Ammon's horn (tissue), 1 donor: ENCODE measurements at places on chromosomes 5 and 9.

- no peak for DNase-seq
Measured at GRCh38 chr9:109517901-109518377, 19.8 kb upstream of the PTPN3 start.

GRCh38 chr9:88801214-88801796 lies 190.0 kb upstream of the S1PR3 start:
- no peak for DNase-seq

- no peak for DNase-seq
Measured at GRCh38 chr5:5291357-5291756, 131.1 kb upstream of the ICE1 start.

- DNase-seq = no peak
Measured at GRCh38 chr5:178332210-178332641, 99.6 kb upstream of the PHYKPL start.

DNA sequence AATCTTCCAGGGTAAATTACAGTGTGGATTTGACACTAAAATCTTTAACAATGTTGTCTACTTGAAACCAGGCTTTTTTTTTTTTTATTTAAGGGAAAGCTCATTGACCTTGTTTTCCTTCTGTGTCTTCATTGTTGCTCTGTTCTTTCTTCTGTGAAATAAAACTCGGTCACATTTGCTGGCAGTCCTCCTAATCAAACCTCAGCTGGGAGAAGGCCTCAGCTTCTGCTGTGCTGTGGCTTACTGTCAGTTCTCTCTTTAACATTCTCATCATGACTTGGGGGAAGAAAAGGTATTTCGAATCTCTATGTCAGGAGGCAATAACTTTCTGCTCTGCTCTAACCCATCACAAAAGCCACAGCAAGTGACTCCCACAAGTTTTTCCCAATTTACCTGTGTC lies 268.9 kb downstream of the ZNF608 start:
- peak; percentile 50 for DNase-seq

DNA sequence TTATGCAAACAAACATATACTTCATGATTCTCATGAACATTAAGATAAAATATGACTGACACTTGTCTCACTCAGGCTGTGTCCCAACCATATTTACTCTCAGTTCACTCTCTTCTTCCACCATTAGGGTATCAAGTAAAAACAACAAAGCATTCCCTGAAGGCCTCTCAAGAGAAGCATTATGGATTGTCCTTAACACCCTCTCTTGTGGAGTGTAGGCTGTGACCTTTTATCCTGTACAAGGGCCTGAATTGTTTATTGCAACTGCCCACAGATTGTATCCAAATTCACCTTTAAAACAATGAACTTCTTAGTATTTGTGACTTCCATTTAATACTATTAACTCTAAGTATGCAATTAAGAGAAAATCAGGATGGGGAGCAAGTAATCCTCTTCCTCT lies 78.1 kb downstream of the RICTOR start:
- DNase-seq = no peak

DNA sequence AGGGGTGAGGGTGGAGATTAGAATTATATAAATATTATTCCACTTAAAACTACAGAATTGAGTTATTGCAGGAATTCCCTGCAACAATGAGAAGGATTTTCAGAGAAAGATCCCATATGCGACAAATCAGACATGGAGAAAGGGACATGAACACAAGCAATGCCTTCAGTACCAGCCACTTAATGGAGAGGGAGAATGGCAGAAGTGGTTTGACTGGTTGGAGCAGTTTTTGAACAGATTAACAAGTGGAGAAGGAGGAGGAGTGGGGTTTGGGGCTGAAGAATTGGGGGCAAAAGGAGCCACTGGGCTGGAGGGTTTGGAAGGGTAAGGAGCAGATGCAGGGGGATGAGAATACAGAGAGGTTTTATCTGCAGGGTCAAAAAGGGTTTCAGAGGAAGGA lies 620.9 kb upstream of the PTPRD start:
- DNase-seq = no peak

DNA sequence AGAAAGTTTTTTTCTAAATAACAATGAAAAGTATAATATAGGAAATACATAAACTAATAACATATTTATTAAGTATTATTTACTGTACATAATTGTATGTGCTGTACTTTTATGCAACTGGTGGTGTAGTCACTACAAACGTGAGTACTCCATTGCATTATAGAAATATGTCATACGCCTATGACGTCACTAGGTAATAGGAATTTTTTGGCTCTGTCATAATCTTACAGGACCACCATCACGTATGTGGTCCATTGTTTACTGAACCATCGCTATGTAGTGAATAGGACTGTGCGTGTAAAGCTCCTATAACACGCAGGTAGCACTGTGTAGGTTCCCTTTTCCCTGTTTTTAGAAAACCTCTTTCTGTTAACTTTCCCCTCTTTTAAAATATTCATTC lies 255.0 kb downstream of the SH3GL2 start:
- no peak for DNase-seq

- DNase-seq = no peak
Measured at GRCh38 chr5:14581891-14582796, 552 bp downstream of the OTULINL start.

DNA sequence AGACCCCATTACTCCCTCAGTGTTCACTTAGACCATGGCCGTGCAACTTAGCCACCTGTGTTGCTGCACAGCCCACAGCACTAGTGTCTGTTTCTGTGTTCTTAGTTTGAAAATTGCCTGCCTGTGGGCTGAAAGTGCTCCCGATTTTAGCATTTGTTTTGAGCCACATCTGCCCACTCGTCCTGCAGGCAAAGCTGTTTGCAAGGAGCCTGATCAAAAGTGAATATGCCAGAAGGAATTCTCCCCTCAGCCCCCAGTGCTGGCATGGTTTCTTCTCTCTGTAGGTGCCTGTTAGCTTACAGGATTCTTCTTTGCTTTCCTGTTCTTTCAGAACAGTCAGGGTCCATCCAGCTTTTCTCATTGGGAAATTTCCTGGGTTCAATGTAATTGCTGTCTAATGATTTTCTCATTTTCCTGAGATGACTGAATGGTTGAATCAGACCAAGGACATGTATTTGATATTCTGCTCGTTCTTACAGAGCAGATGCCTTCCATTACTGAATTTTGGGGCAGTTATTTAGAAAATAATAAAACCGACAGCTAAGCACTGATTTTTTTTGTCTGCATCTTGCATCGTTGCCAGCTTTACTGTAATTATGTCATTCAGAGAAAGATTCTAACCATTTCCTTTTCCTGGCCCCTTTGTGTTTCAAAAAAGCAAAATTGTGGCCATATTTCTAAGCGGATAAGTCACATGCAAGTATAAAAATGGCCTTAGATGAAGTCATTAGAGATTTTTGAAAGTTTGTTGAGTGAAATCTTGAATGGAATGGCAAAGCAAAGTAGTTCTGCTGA lies 111.1 kb upstream of the CKMT2 start:
- peak; percentile 34 for DNase-seq

DNA sequence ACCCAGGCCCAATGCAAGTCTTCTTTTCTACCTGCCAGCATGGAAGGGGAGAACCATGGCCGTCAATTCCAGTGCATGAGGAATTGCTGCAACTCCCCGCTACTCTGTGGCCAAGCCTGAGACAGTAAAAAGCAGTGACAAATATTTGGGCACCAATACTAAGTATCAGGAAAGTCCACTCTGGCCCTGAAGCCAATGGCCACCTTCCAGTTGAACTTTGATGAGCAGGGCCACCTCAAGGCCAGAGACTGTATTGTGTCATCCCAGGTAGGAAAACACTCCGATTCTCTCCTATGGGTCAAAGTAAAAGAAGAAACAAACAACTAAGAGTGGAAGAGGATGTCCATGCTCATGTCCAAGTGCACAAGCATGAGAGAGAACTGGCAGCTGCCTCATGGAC lies 27.1 kb downstream of the RETREG1 start:
- no peak for DNase-seq

GRCh38 chr9:14188011-14188410 lies 125.9 kb downstream of the NFIB start:
- no peak for DNase-seq

DNA sequence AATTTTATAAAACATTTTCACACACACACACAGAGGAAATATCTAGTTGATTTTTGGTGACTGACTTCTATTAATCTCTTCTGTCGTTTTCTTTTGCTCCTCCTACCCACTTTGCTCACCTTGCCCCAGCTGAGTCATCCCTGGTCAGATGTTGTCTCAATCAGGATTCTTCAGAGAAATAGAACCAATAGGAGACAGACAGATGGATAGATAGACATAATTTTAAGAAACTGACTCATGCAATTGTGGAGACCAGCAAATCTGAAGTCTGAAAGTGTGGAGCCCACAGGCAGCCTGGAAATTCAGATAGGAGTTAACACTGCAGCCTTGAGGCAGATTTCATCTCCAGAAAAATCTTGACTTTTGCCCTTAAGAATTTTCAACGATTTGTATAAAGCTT lies 37.0 kb upstream of the PIK3R1 start:
- DNase-seq = no peak

GRCh38 chr9:92911511-92912475 lies 34.0 kb upstream of the ZNF484 start:
- no peak for DNase-seq

GRCh38 chr9:4126184-4126865 lies 173.5 kb downstream of the GLIS3 start:
- no peak for DNase-seq

DNA sequence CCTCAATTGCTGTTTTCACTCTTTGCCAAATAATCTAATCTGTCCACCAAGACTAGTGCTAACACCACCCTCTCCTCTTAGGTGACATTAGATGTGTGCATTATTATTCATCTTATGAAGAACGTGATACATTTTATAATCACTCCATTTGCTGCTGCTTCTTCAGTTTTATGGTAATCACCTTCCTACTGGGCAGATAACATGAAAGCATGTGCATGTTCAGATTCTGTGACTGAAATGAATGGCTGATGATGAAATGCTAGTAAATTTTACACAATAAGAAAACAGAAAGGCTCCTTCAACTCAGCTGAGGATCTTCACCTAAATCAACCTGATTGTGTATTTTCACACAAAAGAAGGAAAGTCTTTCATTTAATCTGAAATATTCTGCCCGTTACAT lies 577.6 kb downstream of the CSNK1G3 start:
- DNase-seq = no peak

DNA sequence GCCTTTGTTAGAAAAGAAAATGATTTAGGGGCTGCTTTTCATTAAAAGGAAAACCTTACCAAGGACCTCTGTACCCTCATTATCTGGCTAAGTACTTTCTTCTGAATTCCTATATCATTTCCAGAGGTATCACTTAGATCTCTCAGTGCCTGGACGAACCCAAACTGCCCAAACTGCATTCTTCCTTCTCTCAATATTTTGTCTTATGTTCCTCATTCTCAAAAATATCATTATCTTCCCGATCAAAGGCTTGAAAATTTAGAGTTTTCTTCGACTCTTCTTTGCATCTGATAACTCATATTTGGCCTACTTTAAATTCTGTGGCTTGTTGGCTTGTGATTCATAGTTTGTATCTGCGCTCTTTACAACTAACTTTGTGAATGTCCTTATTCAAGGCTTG lies 136.7 kb upstream of the TAF11L2 start:
- DNase-seq = no peak

DNA sequence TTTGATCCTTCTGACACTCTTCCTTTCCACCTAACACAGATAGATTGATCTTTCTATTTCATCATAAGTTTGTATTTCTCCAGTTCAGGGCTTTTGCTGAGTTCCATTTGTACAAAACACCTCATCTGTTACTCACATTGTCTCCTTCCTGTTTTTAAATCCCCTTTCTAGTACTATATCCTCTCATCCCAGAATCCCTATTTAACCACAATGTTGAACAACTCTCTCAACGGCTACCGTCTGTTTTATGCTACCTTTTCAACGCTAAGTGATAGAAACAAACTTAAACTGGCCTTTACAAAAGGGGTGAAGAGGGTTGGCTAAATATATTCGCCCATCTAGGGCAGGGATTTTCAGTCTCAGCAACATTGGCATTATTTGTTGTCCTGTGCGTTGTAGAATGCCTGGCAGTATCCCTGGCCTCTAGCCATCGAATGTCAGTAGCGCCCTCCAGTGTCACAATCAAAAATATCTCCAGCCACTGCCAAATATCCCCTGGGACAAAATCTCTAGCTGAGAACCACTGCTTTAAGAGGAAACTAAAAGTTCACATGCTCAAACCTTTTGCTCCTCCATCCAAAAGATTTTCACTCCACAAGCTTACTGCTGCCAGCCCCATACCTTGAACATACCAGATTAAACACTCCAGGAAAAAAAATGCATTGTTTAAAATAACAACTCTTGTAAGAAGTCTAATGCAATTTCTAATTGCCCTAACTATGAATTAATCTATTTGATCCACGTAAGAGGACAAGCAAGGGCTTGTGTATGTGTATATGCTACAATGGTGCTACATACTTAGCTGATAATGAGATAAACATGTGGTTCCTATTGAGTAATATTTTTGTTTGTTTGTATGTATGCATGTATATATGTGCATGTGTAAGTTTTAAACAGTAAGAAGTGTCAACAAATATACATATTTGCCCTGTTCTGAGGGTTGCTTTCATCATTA lies 344.0 kb downstream of the PTPRD start:
- peak; percentile 60 for DNase-seq

DNA sequence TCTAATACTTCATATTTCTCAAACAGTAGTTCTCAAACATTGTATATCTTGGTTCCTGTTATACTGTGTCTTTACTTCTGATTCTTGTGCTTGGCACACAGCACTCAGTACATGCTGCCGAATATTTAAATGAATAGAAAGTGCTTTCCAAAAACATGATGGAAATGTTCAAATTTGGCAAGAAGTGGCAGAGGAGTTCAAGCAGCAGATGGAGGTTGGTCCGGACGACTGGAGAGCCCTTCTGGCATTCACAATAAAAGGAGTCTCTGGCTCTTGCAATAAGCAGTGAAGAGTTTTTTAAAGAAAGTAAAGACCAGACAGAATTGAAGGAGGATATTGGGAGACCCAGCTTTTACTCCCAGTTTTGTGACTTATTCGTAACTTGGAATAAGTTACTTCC lies 36.3 kb downstream of the TSTD2 start:
- DNase-seq = no peak

GRCh38 chr5:36657563-36657995 lies 51.2 kb downstream of the SLC1A3 start:
- DNase-seq = peak; percentile 87
